ENCODE measurements at places on chromosomes 13 and 19.

- no peaks in the 10 kb centered on the region for H3K4me1 ChIP-seq
- no peak overlapping the region for H3K4me3 ChIP-seq
- no peaks in the 10 kb centered on the region for H3K27me3 ChIP-seq
- no peak for DNase-seq
- no peaks in the 10 kb centered on the region for H3K36me3 ChIP-seq
- H3K27ac ChIP-seq: no peak overlapping the region
Measured at GRCh38 chr13:59774491-59774971, 389.2 kb downstream of the DIAPH3 start.

- peaks cover 40% of the 10 kb centered on the region for H3K36me3 ChIP-seq
- peaks cover 58% of the 10 kb centered on the region for H3K4me1 ChIP-seq
- peak overlapping the region; percentile 20 for H3K4me3 ChIP-seq
Measured at GRCh38 chr19:3576696-3577443, 4.1 kb downstream of the HMG20B start.

DNA sequence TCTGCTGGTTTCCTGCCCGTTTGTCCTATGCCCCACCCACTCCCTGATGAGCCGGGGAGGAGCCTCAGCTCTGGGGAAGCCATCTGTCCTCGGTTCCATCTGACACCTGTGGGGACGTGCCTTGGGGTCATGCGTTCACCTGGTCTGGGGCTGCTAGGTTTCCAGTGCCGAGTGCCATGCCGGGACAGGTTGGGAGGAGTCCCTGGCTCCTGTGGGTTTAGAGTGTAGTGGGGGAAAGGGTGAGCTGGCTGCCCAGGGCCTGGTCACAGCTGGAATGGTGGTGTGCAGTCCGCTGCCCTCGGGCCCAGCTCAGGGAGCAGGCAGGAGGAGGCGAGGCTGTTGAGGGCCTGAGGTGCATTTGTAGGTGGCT lies 2.5 kb downstream of the KDM4B start:
- H3K36me3 ChIP-seq: no peaks in the 10 kb centered on the region
- H3K4me3 ChIP-seq: peak overlapping the region; percentile 87
- DNase-seq: no peak

DNA sequence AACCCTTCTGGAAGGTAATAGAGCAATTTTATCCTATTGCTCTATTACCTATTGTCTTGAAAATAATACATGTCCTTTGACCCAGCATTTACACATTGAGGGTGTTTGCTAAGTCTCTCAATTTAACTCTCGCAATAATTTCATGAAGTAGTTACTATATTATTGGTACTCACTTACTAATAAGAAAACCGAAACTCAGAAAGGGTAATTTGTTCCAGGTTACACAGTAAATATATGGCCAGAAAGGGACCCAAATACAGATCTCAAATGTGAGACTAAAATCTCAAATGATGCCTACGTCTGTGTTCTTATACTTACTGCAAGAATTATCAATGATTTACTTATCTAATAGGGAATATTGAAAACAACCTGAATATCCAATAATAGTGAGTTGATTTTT lies 29.7 kb upstream of the FAM216B start:
- H3K27ac ChIP-seq: no peak overlapping the region
- H3K27me3 ChIP-seq: no peaks in the 10 kb centered on the region
- no peak overlapping the region for H3K4me3 ChIP-seq

- no peaks in the 10 kb centered on the region for H3K27me3 ChIP-seq
- H3K36me3 ChIP-seq: no peaks in the 10 kb centered on the region
- no peak for DNase-seq
Measured at GRCh38 chr13:39561971-39562370, 41.0 kb downstream of the LHFPL6 start.

DNA sequence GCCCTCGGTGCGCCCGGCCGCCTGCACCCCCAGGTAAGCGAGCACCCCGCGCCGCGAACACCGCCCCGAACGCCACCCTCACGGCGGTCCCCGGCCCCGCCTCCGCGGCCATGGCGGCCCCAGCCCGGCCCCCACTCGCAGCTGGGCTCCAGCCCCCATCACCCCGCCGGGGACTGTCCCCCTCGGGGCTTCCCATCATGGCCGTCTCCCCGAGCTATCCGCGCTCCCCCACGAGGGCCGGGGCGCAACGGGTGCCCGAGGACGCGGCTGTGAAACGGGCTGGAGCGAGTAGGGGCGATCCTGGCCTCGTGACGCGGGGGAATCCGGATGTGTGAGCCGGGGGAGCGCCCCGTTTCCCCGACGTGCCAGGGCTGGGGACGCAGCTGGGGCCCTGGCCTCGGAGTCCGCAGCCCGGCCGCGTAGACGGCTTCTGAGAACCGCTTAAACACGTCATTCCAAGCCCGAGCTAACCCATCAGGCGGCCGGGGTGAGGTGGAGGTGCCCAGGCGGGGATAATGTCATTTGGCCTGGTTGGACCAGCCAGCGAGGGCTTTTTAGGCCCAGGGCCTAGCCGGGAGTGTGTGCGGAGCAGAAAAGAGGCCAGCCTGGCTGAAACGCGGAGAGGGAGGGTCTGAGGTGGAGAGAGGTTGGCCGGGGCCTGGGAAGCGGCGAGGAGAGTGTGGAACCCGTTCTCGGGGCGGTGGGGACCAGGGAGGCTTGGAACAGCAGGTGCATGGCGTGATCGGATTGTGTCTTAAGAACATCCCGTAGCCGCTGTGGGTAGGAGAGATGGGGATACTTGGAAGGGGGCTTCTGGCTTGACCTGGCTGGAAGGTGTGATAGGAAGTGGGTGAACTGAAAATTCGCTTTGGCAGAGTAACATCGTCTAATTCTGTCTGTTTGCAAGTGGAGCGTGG lies 550 bp downstream of the CERS4 start:
- H3K4me3 ChIP-seq: peak overlapping the region; percentile 78
- H3K4me1 ChIP-seq: no peaks in the 10 kb centered on the region
- no peaks in the 10 kb centered on the region for H3K36me3 ChIP-seq

GRCh38 chr13:63288576-63288975 lies 1872.9 kb upstream of the PCDH20 start:
- H3K4me1 ChIP-seq: no peaks in the 10 kb centered on the region
- H3K36me3 ChIP-seq: no peaks in the 10 kb centered on the region
- no peak overlapping the region for H3K4me3 ChIP-seq
- H3K27ac ChIP-seq: no peak overlapping the region
- no peaks in the 10 kb centered on the region for H3K27me3 ChIP-seq
- no peak for DNase-seq

DNA sequence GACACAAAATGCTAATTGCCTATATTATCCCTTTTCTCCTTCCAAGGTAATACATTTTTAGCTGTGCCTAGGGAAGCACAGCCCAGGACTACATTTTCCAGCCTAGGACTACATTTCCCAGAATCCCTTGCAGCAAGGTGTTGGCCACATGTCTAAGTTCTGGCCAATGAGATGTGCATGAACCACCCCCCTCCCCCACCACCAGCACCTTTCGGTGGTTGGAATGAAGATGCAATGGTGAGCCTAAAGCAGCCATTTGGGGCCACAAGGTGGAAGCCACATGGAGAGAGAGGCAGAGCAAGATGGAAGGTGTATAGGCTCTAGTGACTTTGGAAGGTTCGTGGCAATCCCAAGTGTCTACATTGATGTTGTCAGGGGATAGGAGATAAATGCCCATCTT lies 16.2 kb downstream of the UNC13A start:
- H3K27me3 ChIP-seq: no peaks in the 10 kb centered on the region
- no peak overlapping the region for H3K4me3 ChIP-seq
- no peak overlapping the region for H3K27ac ChIP-seq
- DNase-seq: no peak
- peaks cover 24% of the 10 kb centered on the region for H3K4me1 ChIP-seq

DNA sequence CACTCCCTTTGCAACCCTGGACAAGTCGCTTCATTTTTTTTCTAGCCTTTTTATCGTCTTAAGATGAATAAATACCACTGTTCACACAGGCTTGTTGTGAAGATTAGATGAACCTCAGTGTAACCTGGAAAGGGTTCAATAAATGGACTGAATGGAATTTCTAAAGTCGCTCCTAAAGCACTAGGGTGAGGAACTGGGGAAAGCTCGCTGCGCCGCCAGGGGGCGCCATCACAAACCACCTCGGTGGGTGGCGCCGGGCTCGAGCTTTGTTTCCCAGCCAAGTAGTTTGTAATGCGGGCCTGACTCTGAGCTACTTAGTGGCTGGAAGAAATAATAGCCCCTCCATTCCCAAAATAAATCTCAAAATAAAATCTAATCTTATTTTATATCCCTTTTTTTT lies 2.2 kb upstream of the CEACAM6 start:
- DNase-seq: no peak
- no peak overlapping the region for H3K4me3 ChIP-seq
- H3K4me1 ChIP-seq: no peaks in the 10 kb centered on the region
- no peak overlapping the region for H3K27ac ChIP-seq
- no peaks in the 10 kb centered on the region for H3K36me3 ChIP-seq

DNA sequence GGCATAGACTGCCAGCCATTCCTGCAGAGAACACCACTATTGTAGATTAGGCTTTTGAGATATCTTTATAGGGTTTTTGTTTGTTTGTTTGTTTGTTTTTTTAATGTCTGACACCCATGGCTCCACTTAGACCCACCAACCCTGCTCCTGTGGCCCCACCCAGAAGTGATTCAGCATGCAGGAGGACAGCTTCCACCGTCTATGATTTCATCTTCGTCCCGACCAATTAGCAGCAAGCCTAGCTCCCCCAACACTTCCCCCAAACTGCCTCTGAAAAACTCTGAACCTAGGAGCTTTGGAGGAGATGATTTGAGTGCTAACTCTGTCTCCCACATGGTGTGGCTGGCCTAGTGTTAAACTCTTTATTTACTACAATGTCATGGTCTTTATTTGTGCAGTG lies 108.3 kb upstream of the RXFP2 start:
- H3K36me3 ChIP-seq: no peaks in the 10 kb centered on the region
- H3K4me1 ChIP-seq: no peaks in the 10 kb centered on the region
- no peak overlapping the region for H3K27ac ChIP-seq

Data from tibial artery (tissue), 4 donors.